ENCODE measurements at places on chromosomes 6 and 20.
A peak's percentile ranks its signal among the peaks of the same experiment; 100 is the strongest.

- DNase-seq = no peak
Observed at GRCh38 chr6:28945349-28945748, 21.6 kb upstream of the TRIM27 start.

DNA sequence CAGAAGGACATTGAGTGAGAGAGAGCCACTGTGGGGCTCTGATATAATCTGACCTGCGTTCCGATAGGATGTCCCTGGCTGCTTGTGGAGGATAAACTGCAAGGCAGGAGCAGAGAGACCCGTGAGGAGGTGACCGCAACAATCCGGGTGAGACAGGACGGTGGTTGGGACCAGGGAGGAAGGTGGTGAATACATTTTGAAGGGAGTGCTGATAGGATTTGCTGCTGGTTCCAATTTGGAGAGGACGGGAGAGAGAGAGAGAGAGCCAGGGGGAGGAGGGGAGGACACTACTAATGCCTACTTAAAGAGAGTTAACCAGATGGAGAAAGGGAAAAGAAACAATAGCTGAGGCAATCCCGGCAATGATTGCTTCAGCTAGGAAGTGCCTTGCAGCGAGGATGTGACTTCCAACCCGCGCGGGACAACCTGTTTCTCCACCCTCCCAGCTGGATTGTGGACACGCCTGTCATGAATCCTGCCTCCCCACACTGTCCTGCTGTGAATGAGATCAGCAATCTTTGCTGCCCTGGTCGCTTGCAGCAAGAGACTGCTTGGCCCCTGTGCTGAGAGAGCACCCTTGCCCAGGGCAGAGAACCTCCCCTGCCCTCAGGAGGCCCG, 199.0 kb upstream of the KCNG1 start:
- DNase-seq = peak; percentile 85

DNA sequence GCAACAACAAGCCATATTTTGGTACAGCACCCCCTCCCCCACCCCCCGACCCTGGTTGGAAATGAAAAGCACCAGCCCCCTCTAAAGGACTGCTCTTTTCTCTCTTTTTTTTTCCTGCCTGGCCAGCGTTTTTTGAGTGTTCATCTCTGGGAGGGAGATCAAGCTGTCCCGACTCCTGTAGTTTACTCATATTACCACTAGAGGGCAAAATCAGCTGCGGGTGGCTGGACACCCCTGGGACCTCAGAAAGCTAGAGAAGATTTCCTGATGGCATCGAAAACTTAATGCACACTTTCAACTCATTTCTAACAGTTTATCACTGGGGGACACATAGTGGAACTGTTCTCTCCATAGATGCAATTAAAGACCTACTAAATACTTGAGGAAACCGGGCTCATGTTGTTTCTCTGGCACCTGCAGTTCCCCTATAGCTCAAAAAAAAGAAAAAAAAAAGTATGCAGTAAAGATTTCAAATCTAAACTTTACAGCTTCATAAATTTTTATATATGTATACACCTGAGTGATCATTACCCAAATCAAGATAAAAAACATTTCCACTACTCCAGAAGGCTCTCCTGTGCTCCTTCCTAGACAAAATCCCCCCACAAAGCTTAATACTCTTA, 24.4 kb downstream of the CNBD2 start:
- DNase-seq = peak; percentile 57

DNA sequence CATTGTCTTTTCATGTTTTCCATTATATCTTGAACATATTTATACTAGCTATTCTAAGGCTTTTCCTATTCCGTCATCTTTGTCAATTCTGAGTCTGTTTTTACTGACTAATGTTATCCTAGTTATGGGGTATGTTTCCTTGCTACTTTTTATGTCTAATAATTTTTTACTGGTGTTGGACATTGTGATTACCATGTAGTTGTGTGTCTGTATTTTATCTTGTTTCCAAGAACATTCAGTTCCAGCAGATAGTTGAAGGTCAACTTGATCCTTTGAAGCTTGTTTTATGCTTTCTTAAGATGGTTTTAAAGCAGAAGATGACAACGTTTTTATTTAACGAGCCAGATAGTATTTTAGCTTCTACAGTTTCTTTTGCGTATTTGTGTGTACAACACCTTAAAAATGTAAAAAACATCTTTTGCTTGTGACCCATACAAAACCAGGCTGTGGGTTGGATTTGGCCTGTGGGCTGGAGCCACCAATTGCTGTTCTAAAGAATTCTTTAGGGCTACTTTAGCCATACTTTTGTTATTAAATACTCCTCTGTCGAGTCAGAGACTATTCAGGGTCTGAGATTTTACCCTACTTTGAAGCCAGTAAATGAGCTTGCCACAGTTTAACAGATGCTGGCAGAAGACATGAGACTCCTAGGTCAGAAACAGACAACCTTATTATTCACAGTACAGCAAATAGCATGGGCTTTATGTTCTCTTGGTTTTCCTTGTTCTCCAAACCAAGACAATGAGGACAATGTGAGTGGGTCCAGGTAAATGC, 38.7 kb upstream of the REV3L start:
- peak; percentile 16 for DNase-seq

DNA sequence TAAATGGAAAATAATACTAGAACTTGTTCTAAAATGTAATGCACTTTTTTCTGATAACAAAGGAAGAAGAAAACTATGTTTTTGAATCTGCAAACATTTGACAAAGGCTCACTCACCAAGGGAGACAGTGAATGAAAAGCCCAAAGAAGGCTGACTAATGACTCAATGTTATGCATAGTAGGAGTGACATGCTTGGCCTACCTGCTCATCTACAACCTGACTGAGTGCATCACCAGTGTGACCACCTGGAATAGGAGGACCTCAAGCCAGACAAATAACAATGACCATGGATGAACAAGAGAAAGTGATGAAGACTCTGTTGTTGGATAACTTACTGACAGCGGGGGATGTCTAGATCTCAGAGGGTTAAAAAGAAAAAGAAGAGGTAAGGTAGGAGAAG, 157.2 kb downstream of the SIM1 start:
- no peak for DNase-seq
